ENCODE measurements at places on chromosomes 6 and 20.

GRCh38 chr6:158548418-158549161 is 11.3 kb upstream of the TMEM181 start:
- DNase-seq, result no peak

DNA sequence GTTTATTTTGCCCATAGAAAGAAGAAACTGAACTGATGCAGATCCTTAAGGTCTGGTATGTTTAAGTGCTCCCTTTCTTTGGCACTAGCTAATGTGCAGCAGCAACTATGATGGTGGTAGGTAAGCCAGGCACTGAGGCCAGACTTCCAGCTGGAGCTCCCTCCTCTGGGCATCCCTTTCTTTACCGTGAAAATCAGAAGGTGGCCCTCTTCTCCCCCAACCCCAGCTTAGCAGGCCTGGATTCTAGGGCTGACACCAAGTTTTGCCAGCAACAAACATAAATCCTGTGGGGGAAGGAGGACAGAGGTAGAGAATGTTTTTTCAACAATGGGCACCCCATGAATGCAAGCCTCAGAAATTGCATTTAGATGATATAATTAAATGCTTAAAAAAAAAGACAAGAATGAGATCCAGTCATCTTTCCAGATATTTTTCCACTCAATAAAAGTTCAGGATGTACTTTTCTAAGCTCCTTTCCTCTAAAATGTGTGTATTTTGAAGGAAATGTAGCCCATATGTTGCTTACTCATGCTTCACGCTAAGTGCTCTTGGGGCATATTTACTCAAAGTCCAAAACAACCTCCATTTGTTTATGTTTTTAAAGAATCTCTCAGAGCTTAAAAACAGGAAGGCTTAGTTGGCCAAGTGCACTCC is 123.9 kb upstream of the NXT1 start:
- no peak for DNase-seq

DNA sequence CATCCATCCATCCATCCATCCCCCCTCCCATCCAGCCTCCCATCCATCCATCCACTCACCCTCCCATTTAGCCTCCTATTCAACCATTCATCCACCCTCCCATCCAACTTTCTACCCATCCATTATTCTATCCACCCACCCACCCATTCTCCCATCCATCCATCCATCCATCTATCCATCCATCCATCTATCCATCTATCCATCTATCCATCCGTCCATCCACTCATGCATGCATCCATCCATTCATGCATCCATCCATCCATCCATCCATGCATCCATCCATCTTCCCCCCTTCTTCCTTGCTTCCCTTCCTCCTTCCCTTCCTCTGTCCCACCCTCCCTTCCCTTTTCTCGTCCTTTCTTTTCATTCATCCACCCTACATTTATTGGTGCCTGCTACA is 4.8 kb upstream of the BPIFB4 start:
- no peak for DNase-seq

- DNase-seq, result no peak
Measured at GRCh38 chr6:5078121-5078669, 6.9 kb upstream of the PPP1R3G start.

- no peak for DNase-seq
Measured at GRCh38 chr6:90458353-90459224, 128.3 kb downstream of the MAP3K7 start.

DNA sequence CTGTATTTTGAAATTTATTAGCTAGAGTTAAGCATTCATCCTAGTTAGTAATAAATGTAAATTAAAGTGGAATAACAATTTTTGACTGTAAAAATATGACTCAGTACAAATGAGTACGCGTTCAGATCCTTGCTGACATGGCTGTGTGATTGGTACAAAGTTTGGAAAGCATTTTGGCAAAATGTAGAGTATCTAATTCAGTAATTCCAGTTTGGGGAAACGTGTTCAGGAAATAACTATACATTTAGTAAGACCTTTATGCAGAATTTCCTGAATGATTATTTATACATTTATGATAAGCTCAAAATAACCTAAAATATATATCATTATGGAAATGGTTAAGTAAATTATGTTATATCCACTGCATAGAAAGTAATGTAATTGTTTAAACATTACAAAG is 8.0 kb downstream of the VTA1 start:
- DNase-seq, result no peak
